ENCODE measurements at places on chromosomes 1 and 21.

GRCh38 chr1:6745073-6745472, 40.2 kb upstream of the CAMTA1 start:
- DNase-seq: no peak

GRCh38 chr1:12505639-12506280, 112.2 kb downstream of the DHRS3 start:
- no peak for DNase-seq

- DNase-seq: no peak
These were observed 150.0 kb downstream of the CASZ1 start for GRCh38 chr1:10646347-10646861.

- DNase-seq: no peak
These were observed 247.9 kb downstream of the GRIK3 start for GRCh38 chr1:36786425-36786824.

- no peak for DNase-seq
These were observed 10.5 kb upstream of the ZNF644 start for GRCh38 chr1:91032349-91032748.

DNA sequence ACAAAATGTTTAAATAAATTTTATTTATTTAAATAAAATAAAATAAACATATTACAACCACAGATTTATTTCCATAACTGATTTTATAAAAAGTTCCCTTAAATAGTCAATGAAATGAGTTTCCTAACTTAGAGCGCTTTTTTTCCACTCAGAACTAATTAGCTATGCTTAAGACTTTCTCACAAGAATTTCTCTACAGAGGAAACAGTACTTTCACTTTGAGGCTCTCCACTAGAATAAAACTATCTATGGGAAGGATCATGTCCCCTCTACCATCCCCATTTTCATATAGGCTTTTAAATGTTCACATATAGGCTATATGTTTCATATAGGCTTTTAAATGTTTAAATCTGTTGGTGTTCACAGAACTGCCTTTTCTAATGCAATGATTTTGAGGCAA, 40.0 kb upstream of the DPH5 start:
- no peak for DNase-seq

DNA sequence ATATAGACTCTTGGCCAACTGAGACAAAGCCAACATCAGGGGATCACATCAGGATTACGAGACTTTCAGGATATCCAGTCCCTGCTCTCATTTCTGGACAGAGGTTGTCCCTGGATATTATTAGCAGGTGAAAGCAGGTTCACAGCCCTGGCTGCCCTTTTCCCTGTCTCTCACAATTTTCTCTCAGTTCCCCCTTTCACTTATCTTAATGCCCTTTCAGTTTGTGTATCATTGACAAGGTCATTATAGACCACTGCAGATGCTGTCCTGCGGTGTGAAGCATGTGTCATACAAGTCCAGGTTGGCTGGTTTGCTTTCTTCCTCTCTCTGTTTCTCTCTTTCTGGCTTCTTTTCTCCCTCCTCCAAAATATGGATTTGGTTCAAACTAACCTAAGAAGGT, 2.1 kb upstream of the KLHDC9 start:
- DNase-seq: no peak

- no peak for DNase-seq
These were observed 38.8 kb downstream of the WDR4 start for GRCh38 chr21:42840411-42841155.

GRCh38 chr1:202587859-202588485, 122.3 kb downstream of the SYT2 start:
- no peak for DNase-seq

DNA sequence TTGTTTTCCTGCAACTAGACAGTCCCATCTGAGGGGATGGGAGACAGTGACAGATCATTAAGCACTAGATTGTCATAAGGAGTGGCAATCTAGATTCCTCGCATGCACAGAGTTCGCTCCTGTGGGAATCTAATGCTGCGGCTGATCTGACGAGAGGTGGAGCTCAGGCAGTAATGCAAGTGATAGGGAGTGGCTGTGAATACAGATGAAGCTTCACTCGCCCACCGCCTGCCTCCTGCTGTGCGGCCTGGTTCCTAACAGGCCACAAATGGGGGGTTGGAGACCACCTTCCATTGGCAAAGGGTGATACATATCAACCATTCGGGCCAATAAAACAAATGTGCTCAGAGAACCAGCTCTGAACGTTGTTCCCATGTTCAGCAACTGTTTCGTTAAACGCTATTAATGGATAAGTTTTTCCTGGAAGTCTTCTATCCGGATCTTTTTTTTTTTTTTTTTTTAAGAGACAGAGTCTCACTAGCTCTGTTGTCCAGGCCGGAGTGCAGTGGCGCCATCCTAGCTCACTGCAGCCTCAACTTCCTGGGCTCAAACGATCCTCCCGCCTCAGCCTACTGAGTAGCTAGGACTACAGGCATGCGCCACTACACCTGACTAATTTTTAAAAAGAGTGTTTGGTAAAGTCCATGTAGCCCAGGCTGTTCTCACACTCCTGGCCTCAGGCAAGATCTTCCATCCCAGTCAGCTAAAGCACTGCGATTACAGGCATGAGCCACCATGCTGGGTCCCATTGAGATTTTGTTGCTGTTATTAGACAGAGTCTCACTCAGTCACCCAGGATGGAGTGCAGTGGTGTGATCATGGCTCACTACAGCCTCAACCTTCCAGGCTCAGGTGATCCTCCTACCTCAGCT, 8.7 kb upstream of the RSRP1 start:
- no peak for DNase-seq

GRCh38 chr1:22517956-22518355, 45.3 kb upstream of the EPHA8 start:
- no peak for DNase-seq

- DNase-seq: no peak
These were observed 8.9 kb upstream of the LGALS8 start for GRCh38 chr1:236514703-236515442.

DNA sequence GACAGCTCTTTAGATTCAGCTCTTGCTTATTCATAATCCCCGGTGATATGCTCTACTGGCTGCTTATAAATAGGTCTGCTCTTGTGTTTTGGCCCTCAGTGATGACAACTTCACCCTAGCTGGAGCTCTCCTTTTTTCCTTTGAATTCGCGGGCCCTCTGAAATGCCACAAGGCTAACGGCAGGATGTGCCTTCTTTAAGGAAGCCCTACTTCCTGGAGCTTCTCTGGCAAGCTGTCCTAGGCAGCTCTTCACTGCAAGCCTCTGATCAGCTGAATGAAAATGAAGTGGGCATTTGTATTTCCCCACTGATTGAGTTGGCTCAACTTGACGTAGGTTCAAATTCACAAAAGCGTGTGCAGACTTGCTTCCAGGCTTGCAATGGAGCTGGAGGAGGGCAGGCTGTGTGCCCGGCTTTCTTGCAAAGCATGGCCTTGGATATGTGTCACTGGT, 22.2 kb downstream of the SGIP1 start:
- DNase-seq: no peak

- DNase-seq: no peak
These were observed 4.1 kb upstream of the MIS18A start for GRCh38 chr21:32282992-32283391.

DNA sequence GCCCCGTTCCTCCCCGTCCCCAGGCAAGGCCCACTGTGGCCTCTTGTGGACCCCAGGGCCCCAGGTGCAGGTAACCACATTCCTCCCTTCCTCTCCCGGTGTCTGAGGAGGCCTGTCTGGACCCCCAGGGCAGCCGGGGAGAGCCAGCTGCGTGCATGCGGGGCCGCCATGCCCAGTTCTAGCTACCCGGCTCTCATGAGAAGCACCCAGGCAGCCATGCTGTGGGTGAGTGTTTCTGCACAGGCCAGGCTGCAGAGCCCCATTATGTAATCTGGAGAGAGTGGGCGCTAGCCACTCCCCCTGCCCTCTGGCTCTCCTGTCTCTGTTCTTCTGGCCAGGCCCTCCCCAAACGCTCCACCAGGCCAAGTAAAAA, 18.4 kb upstream of the PLEKHG5 start:
- DNase-seq: no peak

GRCh38 chr1:227273557-227273956, 44.7 kb downstream of the CDC42BPA start:
- DNase-seq: no peak

Measured in cortex of kidney (tissue), 1 donor.